Activated naive CD4-positive, alpha-beta T cell treated with anti-CD3 and anti-CD28 coated beads, Interleukin-2, amount 50 U/mL, for 16 hours (primary cell): ENCODE measurements at places on chromosomes 6 and 20.

GRCh38 chr6:135922746-135923145 is 71.2 kb downstream of the PDE7B start:
- DNase-seq: no peak

DNA sequence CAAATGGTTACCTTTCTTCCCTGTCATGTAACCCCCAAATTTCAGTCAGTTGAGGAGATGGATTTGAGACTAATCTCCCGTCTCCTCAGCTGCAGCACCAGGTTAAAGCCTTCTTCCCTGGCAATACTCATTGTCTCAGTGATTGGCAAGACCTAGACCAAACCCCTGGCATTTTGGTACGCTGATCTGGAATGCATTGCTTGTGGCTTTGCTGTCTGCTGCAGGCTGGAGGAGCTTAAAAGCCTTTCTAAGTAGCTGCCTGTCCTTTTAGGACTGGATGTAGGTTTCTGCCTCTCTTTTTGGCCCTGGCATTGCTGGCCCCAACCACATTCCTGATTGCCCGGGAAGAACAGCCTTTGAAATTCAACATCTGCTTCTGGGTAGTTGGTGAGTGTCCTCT is 729.6 kb upstream of the GJE1 start:
- DNase-seq: no peak

GRCh38 chr6:36837022-36837339 is 2.3 kb downstream of the CPNE5 start:
- no peak for DNase-seq

- DNase-seq: no peak
These were observed 44.0 kb upstream of the SASH1 start for GRCh38 chr6:148298683-148299082.

DNA sequence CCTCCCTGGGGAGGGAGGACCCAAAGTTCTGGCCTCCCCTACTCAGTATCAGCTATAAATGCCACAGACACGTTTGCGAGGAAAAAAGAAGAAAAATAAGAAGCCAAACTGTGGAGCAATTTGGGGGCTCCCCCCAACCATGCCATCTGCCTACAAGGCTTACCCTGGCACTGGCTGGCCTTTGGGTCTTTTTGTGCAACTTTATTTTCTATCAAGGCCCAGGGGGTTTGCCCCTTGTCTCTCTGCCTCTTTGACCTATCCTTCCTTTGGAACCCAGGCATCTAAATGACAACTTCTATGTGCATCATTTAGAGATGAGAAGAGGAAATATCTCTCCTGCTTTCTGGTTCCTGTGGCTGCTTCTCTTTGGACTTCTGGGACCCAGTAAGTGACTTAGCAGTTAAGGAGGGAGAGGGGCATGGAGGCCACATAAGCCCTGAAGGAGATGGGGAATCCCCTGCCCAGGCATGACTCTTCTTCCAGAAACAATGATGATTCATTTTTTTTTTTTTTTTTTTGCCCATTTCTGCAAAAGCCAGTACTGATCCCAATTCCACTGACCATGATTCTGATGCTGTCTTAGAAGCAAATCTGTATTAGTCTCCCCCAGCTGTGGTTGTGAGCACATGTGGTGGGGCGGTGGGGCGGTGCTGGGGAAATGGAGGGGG is at the start of gene MUC22:
MUC22 (plus strand) TSS at position 82 of the 668 bp plus-strand sequence; CDS start at position 315, 233 bp downstream.
- peak; percentile 21 for DNase-seq

DNA sequence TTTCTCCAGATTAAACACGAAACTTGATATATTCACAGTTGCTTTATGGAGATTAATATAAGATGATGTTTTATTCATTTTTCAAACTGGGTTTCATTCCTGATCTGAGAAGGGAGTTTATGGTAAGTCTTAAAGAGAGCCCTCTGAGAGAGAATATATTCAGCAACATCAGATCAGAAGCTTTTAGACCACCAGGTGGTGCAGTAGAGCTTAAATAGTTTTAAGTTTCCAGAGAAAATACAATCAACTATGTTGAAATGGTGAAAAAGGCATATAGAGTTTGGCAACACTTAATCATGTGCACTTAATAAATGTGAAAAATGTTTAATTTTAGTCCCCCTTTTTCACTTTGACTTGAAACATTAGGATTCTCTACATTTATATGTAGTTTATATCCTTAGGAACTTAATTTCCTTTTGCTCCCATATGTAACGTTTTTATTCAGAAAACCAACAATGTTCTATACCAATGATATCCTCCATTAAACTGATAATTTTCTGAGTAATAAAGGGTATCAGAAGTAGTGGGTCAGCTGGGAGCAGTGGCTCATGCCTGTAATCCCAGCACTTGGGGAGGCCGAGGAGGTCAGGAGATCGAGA is 86.4 kb upstream of the CLDN20 start:
- DNase-seq: peak; percentile 49

DNA sequence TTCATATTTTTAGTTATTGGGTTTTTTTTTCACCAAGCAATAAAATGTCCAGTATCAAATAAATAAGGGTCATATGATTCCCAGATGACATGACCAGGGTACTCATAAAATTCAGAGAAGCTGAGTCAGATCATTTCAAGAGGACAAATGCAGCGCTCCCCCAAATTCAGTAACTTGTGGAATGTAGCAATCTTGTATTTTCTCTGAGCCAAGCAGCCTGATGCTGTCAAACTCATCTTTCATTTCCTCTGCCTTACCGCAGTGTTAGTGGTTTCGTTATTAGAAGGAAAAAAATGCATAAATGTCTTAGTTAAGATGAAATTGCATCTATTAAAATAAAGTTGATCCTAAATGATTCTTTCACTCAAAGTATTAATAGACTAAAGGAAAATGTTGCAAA is 57.8 kb upstream of the EDN1 start:
- DNase-seq: no peak

- no peak for DNase-seq
These were observed 159.7 kb upstream of the RPS6KA2 start for GRCh38 chr6:166786704-166787293.

- no peak for DNase-seq
These were observed 160.1 kb downstream of the ZFAND3 start for GRCh38 chr6:37979392-37980221.

DNA sequence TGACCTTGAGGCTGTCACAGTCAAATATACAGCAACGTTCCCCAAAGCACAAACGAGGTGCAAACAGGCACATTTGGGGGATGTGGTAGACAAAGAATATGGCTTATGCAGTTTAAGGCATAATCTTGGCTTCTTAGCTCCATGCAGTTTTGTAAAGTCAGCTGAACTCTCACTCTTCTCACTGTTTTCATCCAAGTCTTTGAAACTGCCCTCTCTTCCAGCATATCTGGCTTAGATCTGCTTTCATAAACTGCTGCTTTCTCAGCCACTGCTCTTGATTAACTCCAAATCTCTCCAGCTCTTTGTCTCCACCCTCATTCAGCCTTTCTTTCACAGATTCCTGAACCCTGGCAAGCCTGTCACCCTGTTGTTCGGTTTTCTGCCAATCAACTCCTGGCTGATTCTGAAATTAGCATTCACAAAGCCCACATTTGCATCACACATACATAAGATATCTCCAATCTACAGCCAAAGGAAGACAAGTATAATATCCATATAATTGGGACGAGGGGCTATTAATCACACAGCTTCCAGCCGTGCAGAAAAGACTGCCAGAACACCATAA is 301.1 kb upstream of the RNF217 start:
- DNase-seq: no peak

DNA sequence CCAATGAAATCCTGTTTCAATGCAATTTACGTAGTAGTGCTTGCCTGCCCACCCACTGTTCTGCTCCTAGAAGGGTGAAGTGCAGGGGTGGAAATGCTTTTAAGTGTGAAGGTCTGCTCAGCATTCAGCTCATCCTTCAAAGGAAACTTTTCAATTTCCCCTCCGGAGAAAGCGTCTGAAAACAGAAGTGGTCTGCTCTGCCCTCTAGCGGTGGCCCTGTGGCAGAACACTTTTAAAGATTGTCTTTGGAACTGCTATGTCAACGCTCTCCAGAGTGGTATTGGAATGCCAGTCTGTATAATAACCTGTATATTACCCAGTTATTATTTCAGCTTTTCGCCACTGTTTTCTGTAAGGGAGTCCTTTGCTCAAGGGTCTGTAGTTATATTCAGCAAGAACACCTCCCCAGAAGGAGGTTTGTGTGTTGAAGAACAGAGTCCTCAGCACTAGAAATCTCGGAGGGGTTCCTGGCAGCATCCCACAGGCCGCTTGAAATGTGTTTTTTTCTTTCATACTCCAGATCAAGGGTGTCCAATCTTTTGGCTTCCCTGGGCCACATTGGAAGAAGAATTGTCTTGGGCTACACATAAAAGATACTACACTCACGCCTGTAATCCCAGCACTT is 63.1 kb upstream of the KLHL31 start:
- peak; percentile 48 for DNase-seq

DNA sequence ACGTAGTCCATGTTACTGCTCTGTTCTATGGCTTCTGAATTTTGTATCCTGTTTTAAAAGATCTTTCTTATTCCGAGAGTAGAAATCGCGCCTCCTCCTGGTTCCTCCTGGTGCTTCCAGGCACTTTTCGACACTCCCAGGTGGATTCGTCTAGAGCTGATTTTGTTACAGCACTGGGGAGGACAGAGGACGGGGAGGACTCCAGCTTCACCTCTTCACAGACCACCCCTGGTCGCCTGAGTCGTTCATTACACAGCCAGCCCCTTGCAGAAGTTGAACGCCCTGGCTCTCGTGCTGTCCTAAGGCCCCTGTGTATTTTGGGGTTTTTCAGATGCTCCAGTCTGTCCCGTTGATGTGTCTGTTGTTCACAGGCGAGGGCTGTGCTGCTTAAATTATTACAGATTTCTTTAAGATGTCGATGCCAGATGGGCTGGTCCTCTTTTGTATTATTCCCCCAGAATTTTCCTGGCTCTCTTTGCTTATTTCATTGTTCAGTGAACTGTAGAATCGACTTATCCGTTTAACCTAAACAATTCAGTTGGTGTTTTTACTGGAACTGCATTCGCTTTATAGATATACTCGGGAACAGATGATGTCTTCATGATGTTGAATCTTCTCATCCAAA is 30.5 kb downstream of the COL20A1 start:
- DNase-seq: no peak

- no peak for DNase-seq
These were observed 16.4 kb upstream of the ENPP4 start for GRCh38 chr6:46113370-46113769.

- DNase-seq: no peak
These were observed 19.4 kb downstream of the SDHAF4 start for GRCh38 chr6:70586114-70586513.

- no peak for DNase-seq
These were observed 77.8 kb upstream of the XRN2 start for GRCh38 chr20:21225215-21225947.
